Common myeloid progenitor, CD34-positive (primary cell): ENCODE measurements at places on chromosomes 16 and 17.

DNA sequence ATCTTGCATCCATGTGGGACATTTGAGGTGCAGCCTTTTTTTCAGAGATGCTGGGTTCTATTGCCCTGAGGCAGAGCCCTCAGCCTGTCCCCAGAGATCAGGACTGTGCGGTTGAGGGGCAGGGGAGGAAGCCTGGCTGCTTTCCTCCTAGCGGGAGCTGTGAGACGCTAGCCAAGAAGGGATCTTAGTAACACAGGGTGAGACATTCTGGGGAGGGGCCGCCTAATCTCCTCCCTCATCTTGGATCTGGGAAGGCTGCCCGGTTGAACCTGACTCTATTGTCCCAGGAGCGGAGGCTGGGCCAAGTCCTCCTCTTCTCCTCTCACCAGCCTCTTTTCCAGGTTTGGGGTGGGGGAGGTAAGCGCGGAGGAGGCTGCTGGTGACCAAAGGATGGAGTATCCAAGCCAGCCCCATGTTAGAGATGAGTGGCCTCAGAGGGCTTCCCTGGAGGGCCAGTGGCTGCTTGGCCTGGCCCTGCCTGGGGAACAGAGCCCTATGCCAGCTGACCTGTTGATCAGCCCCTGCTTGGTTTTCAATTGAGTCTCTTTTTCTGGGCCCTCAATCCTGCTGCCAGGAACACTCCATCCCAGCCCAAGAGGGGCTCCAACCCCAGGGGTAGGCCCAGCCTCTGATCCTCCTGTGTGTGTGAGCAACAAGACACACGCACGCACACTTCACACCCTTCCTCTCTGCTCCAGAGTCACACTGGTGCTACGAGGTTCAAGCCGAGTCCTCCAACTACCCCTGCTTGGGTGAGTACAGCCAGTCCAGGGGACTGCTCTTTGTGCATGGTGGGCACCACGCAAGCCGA, 5.0 kb downstream of the CA4 start:
- DNase-seq: no peak

- no peak for DNase-seq
These were observed 11.4 kb downstream of the SLFN5 start for GRCh38 chr17:35254107-35254773.

DNA sequence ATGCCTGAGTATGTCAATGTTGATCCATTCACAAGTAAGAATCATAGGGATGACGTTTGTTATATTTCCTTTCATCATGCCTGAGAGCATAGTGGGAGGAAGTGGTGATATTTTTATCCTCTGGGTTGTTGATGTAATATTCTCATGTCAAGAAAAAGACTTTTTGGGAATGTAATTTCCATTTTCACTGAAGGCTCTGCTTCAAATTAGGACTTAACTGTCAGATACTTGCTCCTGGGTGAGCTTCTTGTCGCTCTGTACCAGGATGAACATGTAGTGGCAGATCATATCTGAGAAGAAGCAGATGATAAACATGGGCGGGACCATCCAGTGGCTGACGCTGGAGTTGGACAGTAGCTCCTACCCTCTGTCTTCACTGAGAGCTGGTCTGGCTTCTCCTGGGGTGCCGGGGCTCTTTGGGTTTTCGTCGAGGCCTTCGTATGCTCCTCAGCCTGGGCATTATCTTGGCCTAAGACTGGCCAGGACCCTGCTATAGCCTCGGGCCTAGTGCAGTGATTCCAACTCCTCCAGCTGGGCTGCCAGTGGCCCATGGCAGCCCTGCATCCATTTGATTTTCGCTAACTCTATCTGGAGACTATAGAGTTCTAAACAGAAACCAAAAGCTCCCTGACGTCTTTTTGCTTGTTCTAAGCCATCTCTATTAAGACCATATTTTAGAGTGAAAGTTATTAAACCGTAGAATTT, 19.7 kb downstream of the CYB5B start:
- DNase-seq: peak; percentile 59

GRCh38 chr17:42886283-42887176, 14.1 kb upstream of the G6PC1 start:
- no peak for DNase-seq

- peak; percentile 56 for DNase-seq
These were observed 17.5 kb upstream of the SPNS2 start for GRCh38 chr17:4480929-4481898.

DNA sequence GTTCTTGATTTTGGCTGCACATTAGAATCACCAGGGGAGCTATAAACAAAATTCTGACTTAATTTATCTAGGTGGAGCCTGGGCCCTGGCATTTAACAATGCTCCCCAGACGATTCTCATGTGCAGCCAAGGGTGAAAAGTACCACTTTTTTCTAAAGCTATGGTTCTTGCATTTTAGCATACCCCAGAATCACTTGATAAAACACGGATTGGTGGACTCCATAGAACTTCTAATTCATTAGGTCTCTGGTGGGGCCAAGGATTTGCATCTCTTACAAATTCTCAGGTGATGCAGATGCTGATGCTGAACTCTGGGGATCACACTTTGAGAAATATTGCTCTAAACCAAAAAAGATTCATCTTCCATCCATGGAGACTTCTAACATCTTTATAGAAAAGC, 74.5 kb downstream of the RPGRIP1L start:
- no peak for DNase-seq

DNA sequence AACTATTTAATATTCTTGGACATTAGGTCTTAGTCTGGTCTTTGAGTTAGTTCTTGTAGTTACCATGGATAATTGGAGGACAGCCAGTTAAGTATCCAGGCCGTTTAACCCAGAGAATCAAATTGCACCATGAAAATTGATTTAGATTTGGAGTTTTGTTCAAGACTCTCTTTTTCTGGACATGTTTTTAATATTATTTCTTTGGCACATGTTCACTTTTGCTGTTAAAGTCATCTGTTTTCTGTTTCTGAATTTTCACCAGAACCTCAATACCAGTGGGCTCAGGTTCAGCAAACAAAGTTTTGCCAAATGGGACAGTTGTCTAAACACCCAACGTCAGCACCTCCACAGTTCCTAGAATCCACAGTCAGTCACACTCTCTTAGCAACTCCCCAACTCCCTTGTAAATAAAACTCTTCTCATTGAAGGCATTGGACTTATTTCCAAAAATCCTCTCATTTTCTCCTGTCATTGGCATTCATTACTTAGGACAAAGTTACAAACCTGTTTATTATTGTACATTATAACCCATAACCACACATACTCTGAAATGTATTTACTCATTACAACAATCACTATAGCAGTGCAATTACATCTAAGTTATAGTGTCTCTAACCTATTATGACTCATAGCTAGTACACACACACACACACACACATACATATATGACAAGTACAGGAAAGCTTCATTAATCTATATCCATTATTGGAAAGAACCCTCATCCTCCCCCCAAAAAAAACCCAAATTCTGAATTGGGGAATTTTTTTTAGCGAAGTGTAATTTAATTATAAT, 33.5 kb upstream of the DNAH9 start:
- DNase-seq: no peak

DNA sequence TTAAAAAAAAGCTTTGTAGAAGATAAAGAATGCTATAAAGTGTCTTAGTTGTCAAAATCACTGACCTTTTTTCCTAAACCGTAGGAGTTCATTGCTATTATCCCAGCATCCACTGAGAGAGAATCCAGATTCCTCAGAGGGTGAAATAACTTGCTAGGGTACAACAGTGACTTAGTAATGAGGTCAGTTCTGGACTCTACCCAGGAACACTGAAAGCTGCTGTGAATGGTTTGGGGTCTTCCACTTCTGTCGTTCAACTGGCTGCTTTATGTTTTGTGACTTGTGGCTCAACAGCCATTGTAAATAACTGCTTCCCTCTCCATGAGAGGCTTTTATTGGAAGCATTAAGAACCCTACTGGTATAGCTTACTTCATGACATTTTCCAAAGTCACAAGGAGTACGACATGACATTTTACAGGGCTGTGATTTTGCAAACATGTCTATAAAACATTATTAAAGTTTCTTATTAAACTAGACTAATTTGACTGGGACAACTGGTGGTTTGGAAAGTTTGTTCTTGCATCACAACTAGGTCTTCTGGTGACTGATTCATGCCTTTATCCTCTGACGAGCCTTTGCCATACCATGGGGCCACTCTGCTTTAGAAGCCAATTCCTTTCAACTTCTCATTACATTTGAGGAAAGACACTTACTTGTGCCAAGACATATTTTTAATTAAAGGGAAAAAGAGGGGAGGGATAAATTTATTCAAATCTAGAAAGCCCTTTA, 92.2 kb upstream of the CDH11 start:
- DNase-seq: no peak

GRCh38 chr16:75088216-75088615, 28.4 kb downstream of the LDHD start:
- no peak for DNase-seq

GRCh38 chr16:85660843-85661739, 27.7 kb downstream of the GINS2 start:
- no peak for DNase-seq

- no peak for DNase-seq
These were observed 389.7 kb downstream of the SOX9 start for GRCh38 chr17:72510351-72511016.

DNA sequence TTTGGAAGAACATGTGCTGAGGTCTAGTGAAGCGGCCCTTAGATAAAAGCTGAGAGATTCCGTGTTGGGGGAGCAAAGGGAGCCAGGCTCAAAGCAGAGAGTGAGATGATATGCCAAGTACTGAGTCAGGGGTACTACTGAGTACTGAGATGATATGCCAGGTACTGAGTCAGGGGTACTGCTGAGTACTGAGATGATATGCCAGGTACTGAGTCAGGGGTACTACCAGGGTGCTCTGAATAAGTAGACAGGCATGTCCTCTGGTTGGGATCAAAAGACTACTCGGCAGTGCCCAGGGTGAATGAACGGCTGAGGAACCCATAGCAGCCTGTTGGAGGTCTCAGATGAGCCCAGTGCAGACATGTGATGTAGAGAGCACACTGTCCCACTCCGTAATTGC, 239.0 kb downstream of the SOX9 start:
- DNase-seq: no peak
